ENCODE measurements at places on chromosomes 2 and 18.

- DNase-seq, result no peak
These were observed 408.6 kb downstream of the MTX2 start for GRCh38 chr2:176677746-176678265.

DNA sequence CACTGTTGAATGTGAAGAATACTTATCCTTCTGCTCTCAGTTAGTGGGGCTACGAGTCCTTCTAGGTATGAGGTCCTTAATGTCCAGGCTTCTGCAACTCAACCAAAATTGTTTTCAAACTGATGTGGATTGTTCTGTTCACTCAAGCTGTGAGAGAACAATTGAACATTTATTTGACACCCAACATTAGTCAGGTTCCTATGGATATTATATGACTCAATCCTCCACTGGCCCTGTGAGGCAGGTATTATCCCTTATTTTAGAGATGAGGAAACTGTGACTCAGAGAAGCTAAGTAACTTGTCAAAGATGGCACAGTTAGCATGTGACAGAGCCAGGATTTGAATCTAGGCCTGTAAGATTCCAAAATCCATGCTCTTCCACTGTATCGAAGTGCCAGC, 1.2 kb upstream of the LYG2 start:
- DNase-seq, result no peak

DNA sequence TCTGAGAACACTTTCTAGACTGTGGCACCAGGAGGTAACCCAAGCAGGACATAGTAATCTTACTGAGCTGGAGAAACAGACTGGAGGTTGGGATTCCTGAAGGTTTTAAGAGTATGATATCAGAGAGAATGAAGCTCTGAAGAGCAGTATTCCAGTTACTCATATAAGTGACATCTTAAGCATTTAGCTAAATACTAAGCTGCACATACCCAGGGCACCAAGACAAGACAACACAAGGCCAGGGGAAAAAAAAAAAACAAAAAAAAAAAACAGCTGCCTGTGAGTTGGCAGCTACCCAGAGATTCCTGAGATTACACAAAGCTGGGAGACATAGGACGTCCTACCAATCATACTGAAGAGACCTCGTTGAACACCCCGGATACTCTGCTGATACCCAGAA, 175.8 kb downstream of the SRBD1 start:
- DNase-seq, result no peak

DNA sequence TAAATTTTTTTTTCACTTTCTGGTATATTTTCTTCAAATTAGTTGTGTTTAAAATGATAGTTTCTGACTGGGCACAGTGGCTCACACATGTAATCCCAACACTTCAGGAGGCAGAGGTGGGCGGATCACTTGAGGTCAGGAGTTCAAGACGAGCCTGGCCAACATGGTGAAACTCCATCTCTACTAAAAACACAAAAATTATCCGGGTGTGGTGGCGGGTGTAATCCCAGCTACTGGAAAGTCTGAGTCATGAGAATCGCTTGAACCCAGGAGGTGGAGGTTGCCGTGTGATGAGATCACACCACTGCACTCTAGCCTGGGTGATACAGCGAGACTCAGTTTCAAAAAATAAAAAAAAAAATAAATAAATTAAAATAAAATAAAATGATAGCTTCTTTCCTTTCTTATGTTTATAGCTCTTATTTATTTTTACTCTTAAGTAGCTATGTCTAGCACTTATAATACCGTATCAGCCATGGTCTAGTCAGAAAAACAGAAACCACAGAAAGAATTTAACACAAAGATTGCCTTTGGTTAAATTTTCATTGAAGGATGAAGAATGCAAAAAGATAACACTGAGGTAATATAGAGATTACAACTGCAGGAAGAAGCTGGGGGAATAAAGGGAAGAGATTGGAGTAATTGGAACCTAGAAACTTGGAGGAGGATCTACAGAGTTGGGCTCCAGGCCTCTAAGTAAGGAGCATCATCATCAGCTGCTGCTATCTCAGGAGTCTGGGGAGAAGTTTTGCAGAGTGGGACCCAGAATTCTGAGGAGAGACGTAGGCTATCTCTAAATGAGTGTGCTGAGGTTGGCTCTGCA, 54.7 kb upstream of the MBOAT2 start:
- DNase-seq, result no peak

- DNase-seq, result no peak
These were observed 43.0 kb upstream of the RAB6C start for GRCh38 chr2:129936334-129936934.

DNA sequence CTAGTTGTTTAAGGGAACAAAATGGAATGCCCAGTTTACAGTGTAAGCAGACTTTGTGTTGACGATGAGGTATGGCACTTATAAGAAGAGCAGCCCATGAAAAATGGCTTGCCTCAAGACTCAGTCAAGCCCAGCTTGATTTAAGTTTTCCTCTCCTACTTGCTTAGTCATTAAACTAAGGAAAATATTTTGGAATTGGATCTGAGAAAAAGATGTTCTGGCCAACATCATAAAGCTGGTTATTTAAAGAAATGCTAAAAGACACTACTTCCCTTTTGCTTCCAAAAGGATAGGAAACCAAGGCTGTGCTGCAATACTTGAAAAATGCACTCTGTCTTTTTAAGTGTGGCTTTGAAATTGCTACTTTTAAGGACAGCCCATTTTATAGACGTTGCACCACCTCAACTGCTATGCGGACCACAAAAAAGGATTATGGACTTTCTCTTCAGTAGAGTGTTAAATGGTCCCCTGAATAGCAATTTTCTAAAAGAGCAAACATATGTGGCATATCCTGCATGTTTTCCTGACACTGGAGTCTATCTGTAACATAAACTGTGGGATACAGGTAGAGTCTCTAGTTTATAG, 32.1 kb downstream of the CCDC141 start:
- no peak for DNase-seq

DNA sequence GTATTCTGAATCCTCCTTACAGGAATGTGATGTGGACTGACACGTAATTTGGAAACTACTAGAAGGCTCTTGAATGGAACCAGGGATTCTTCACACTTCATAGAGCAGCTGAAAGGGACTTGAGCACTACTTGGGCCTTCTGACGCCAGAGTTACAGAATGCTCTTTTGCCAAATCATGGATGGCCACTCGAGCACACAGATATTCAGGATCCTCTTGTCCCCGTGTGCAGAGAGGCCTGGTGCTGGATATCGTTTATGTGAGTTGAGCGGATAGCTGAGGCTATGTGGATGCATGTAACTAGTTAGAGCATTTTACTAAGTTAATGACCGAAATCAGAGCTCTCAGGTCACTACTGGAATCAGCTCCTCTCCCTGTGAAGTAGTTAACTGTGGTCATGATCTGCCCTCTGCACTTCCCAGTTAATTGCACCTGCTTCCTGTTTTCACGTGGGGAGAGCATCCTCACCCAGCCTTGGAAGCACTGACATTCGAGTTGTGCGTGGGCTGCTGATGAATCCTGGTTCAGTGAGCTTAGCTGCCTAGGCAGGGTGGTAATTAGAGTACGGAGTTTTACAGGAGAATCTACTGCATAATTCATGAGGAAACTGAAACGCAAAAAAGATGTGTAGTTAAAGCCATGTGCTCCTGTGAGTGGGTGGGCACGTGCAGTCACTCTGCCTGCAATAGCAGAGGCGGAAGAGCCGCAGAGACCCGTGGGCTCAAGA, 5.2 kb upstream of the TPO start:
- no peak for DNase-seq

DNA sequence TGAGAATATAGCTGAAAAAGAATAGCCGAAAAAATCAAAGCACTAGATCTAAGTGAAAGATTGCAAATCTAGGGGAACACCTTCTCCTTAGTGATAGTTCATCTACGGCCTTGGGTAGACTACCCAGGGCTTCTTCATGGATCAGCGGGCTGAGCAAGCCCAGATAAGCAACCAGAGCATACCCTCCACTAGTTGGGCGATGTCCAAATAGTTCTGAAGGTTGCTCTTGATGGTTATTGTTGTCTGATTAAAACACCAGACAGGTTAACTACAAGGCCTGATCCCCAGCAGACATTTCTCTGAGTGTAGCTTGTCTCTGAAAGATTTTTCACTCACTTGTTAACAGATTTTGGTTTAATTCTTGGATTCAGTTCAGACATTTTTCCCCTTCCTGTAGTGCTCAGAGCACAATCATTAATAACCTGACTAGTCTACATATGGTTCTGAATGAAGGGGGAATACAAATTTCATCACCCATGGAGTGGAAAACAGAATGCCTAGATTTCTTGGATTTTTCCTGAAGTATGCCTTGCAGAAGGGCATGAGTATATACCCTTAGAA, 99.6 kb downstream of the BABAM2 start:
- DNase-seq, result no peak

DNA sequence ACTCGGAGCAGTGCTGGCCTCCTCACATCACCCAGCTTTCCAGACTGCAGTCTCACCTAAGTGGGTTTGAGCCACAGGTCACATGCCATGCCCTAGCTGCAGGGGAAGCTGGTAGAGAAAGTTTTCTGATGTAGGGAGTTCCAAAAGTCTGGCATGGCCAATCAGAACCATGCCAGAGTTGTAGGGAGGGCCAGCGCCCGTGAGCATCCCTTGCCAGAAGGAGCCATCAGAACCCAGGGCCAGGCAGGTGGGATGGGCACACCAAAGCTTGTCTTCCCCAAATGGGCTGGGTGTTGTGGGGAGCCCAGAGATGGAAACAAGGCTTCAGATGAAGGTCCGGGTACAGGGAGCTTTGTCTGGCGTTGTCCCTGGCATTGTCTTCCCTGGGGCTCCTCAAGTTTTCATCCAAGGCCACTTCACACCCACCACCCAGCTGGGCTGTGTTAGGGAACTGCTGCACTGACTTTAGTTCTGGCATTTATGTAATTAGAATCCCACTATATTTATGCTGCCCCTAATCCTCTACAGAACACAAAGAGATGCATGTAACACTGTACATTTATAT, 247.9 kb downstream of the KLHL29 start:
- DNase-seq, result no peak

DNA sequence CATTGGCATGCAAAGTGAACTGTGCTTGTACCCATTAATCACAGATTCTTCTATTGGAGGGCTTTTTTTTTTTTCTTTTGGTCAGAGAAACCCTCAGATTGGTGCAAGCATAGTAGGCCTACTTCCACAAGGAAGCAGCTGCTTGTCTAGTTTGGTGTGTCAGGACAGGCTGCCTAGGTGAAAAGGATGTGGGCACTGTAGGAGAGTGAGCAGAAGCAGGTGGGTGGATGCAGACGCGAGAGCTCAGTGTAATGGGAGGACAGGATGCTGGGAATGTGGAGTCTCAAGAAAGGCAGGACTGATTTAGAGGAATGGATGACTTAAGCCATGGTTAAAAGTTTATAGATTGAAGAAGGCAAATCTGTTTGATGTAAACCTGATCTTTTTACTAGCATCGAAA, 3.1 kb downstream of the ELP2 start:
- no peak for DNase-seq

DNA sequence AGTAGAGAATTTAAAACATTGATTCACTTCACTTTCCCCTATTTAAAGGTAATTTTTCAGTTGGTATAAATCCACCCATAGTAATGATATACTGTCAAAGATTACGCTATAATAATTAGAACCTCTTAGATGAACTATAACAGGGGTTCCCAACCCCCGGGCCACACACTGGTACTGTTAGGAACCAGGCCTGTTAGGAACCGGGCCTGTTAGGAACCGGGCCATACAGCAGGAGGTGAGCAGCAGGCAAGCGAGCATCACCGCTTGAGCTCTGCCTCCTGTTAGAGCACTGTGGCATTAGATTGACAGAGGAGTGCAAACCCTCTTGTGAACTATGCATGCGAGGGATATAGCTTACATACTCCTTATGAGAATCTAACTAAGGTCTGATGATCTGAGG, 34.0 kb upstream of the CD302 start:
- no peak for DNase-seq

GRCh38 chr2:200223205-200223784, 83.2 kb upstream of the SPATS2L start:
- DNase-seq, result no peak

- DNase-seq, result no peak
These were observed 85.6 kb downstream of the MIB1 start for GRCh38 chr18:21826196-21826595.

- DNase-seq, result peak; percentile 41
These were observed 45.7 kb downstream of the NDUFA10 start for GRCh38 chr2:239979243-239980023.

DNA sequence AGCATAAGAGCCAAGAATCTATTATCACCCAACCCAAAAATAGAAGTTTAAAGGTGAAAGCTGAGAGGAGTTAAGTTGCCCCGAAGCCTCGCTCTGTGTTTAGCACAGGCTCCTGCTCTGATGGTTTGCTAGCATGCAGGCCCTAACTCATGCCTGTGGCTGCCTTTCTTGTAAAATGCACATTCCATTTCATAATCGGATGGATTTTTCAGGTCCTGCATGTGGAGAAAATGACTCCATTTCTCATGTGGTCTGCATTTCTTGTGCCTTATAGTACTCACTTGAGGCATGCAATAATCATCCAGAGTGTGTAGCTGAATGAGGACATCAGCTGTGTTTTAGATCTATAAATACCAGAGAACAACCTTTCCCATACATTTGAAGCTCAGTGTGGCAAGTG, 381.8 kb downstream of the CPS1 start:
- no peak for DNase-seq

GRCh38 chr2:49928551-49928950, 774.2 kb upstream of the FSHR start:
- no peak for DNase-seq

DNA sequence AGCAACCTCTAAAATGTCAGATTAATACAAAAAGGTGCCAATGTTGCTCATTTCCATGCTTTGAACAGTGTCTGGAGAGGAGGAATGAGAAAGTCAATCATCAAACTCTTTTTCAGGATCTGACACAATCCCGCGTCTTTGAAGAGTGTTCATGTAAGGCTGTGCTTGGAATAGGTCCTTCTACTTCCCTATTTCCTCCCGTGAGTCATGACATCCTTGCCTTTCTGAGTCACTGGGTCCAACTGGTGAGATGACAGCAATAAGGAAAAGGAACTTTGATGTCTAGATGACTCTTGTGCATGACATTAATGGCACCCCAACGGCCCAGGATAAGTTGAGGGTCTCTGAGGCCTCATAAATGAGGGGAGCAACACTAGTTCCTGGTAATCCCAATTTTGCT, 109.0 kb upstream of the CELF4 start:
- no peak for DNase-seq

DNA sequence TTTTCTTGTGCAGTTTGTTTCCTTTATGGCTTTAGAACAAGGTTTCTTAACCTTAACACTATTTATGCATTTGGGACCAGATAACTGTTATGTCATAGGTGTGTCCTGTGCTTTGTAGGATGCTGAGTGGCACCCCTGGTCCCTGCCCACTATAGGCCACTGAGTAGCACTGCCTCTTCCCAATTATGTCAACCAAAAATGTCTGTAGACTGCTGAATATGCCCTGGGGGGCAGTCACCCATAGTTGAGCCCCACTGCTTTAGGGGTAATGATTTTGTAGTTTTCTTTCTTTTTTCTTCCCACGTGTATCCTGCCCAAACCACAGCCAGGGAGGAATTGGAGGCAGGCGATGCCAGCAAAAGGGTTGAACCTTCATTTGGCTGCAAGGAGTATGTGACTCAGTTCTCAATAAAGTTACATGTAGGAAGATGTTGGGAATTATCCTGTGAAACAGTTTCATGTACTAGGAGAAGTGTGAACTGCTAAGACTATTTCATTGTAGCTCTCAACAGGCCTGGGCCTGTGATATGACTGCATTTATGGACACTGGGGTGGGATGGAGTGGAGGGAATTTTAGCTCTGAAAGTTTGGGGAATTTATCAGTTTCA, 65.7 kb downstream of the FMNL2 start:
- no peak for DNase-seq
